Small intestine (tissue), 16 donors: ENCODE measurements at places on chromosomes 12 and 14.

DNA sequence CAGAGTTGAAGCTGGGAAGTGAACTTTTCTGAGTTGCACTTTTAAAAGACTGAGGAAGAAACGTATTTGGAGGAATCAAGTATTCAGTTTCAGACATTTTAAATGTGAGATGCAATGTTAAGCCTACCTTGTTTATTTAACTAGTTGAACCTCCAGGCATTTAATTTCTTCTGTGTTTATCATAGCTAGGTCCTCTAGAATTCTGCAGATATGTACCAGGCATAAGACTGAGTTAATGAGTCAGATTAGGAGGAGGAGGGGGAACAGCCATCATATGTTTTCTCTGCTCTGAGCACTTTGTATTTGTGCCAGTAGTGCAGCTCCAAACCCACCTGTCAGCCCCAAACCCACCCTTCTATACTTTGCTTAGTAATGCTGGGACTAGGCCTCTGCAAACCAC is 16.4 kb upstream of the SAMD4A start:
- DNase-seq, result no peak

GRCh38 chr12:12460935-12461922 is 101.4 kb downstream of the DUSP16 start:
- peak; percentile 56 for DNase-seq

GRCh38 chr14:61033855-61034254 is 52.8 kb downstream of the SLC38A6 start:
- DNase-seq, result no peak

GRCh38 chr12:3055704-3056467 is 21.3 kb upstream of the TSPAN9 start:
- no peak for DNase-seq

GRCh38 chr12:65918021-65918420 is 93.7 kb downstream of the HMGA2 start:
- DNase-seq, result no peak

DNA sequence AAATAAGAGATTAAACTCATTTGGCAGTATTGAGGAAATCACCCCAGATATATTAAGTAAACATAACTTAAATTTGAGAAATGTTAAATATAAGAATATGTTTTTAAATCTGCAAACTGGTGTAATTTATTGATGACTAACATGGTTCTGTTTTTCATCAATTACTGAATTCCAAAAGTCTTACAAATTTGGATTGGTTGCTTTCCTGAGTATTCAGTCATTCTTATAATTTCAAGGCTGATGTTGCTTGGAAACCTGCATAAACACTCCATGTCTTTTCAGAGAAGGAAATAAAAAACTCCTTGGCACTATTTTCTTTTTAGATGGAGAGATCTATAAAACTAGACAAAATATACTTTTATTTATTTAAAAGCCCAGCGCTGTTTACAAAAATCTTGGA is 71.7 kb downstream of the NOVA1 start:
- DNase-seq, result no peak

DNA sequence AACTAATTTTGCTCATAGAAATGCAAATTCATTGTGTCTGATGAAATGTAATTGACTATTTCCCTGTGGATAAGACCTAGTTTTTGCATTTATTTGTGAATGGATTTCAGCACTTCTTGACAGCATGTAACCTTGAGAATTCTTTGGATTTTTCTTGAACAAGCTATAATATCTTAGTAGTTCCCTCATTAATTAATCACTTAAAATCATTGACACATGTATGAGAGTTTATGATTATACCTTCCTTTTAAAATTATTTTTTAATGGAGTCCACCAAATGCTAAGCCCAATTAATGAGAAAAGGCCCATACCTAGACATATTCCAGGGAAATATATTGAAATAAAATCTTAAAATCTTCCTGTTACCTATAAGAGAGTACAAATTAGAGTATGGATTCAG is 16.8 kb downstream of the GLIPR1L2 start:
- DNase-seq, result no peak

GRCh38 chr12:28065374-28065773 is 92.8 kb upstream of the PTHLH start:
- no peak for DNase-seq

GRCh38 chr14:90632451-90632850 is 183.8 kb downstream of the TTC7B start:
- DNase-seq, result no peak

- no peak for DNase-seq
Measured at GRCh38 chr12:114313910-114314309, 92.0 kb downstream of the TBX5 start.

- DNase-seq, result no peak
Measured at GRCh38 chr14:42606839-42607238, 1000.2 kb downstream of the LRFN5 start.

GRCh38 chr14:75120541-75121291 is 6.1 kb downstream of the NEK9 start:
- DNase-seq, result no peak

DNA sequence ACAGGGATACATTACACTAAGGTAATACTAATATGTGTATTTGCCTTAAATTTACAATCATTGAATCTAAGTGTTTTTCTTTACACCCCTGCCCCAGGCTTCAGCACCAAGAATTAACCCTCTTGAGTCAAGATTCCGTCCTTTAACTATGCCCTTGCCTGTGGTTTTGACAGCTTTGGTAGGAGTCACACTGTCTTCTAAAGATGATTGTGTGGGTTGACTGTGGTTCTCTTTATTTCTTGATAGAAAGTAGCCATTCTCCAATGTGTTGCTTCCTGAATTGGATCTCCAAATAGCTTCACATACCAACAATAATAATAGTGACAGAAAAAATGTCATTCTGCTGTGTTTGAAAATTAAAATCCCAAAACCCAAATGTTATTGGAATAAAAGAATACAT is 3.6 kb downstream of the CLEC7A start:
- no peak for DNase-seq

- no peak for DNase-seq
Measured at GRCh38 chr14:50676814-50677516, 8.9 kb upstream of the SAV1 start.

GRCh38 chr14:102215071-102215470 is 75.4 kb downstream of the WDR20 start:
- DNase-seq, result peak; percentile 8

DNA sequence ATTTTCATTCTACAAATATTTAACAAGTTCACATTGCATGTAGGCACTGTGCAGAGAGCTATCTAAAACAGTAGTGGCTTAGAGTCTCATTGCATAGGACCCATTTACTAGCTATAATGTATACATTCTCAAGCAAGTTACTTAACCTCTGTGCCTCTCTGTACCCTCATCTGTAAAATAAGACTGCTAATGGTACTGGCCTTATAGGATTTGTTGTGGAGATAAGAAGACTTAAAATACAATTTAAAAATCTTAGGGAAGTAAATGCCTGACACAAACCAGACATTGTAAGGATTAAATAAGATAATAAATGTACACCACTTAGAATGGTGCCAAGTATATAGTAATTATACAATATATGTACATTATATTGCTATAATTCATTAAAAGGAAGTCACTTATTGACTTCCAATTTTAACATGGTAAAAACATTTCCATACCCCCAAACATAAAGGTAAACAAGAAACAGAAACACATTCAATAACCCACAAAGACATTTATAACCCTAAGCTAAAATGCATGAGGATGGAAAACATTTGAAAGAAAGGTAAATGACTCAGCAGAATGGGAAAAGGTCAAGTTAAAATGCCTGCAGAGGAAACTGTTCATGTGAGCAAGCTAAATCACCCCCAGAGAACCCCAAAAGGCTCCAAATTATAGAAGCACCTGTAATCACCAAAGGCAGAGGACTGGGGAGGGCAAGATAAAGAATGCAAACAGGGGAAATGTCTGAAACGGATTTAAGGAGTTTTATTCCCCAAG is 30.8 kb downstream of the RPS6KA5 start:
- no peak for DNase-seq

DNA sequence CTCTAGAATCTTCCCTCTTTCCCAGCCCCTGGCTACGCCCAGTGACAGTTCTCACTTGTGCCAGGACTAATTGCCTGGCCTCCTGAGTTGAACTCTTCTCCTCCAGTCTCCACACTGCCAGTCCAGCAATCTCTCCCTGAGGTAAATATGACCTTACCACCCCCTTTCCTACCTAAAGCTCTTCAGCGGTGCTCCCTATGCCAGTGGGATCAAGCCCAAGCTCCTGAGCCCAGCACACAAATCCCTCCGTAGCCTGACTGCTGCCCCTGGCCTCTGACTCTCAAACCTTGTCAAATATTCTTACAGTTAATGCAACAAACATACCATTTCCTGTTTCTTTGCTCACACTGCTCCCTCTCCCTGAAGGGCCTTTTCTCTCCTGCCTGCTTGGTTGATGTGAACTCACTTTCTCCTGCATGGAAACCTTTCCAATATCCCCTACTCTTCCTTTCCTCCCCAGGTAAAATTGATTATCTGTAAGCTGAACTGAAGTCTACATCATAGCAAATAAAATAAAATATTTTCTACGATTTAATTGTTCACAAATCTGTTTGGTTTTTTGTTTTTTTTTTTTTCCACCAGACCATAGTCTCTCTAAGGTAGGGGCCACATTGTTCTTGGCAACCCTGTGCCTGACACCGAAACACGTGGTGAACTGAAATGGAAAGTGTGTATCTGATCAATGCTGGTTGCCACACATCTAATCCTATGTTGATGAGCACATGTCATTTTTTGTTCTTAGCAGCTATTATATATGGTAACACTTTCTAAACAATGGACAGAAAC is 147.5 kb downstream of the SLC38A6 start:
- no peak for DNase-seq

- no peak for DNase-seq
Measured at GRCh38 chr12:58657190-58657589, 263.1 kb downstream of the LRIG3 start.

DNA sequence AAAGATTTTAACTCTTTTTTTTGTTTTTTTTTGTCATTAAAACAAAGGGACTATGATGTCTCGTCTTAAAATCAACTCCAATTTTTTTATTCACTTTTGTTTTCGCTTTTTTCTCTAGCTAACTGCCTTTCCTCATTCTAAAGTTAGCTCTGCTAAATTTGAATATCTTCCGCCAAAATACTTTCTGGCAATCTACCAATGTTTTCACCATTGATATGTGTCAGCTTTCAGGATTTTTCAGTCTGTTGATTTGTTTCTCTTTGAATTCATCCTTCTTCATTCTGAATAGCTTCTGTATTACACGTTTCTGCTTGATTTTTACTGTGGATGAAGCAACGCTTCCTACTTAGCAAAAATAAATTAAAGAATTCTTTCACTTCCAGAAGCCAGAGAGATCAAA is 38.7 kb upstream of the NOVA1 start:
- DNase-seq, result no peak

- DNase-seq, result peak; percentile 76
Measured at GRCh38 chr14:50860478-50861086, 11.3 kb upstream of the ABHD12B start.

DNA sequence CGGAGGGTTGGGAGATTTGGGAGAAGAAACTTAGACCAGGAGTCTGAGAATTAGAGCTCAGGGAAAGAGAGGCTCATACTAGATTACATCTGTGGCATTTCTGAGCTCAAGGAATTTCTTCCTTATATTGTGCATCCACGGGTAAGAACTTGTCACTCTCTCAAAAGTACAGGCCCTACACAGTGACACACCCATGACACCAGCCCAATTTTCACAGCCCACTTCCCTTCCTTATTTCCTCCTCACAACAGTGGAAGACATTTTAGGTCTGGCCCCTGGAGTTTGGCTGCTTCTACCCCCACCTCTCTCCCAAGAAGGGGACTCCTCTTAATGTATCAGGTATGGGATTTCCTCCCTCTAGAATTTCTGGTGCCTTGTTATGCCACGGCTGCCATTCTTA is 9.2 kb upstream of the ZNF385A start:
- DNase-seq, result no peak

DNA sequence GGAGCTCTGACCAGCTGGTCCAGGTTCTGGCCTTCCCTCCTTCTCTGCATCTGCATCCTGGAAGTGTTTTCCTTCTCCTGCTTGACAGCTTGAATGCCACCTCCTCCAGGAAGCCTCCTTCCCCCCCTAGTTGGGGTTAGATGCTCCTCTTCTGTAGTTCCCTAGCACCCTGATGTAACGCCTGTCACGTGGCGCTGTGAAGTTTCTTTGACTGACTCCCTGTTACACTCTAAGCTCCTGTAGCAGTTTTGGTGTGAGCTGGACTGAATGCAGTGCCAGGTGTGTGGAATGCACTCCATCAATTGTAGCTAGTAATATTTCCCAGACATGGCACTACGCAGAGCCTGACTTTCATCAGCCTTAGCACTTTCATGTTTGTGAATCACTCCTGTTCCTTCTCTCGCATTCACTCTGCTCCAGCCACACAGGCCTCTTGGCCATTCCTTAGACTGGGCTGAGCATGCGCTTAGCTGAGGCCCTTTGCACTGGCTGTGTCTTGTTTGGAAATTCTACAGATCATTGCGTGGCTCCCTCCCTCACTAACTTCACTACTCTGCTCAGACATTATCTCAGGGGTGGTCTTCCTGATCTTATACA is 2.1 kb upstream of the FAIM2 start:
- no peak for DNase-seq

GRCh38 chr14:89078021-89078795 is 253.8 kb downstream of the TTC8 start:
- no peak for DNase-seq

DNA sequence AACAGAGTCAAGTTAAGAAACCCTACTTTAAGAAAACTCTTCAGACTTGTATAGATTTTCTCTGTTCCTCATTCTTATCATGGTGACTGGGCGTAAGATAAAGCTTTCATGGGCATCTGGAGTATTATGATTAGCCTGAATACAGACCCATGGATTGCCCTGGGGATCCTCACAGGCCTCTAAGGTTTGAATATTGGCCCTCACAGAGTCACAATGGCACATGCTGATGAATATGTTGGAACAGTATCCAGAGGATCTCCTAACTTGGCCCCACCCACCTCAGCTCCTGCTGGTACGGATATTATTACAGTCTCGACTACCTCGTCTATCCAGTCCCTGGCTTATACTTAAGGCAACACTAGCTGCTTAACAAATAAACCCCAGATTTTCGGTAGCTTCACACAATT is 8.1 kb downstream of the OSBPL8 start:
- no peak for DNase-seq

- DNase-seq, result no peak
Measured at GRCh38 chr12:104667139-104667538, 210.4 kb downstream of the CHST11 start.

- DNase-seq, result peak; percentile 80
Measured at GRCh38 chr14:95290871-95291431, 28.8 kb downstream of the CLMN start.

DNA sequence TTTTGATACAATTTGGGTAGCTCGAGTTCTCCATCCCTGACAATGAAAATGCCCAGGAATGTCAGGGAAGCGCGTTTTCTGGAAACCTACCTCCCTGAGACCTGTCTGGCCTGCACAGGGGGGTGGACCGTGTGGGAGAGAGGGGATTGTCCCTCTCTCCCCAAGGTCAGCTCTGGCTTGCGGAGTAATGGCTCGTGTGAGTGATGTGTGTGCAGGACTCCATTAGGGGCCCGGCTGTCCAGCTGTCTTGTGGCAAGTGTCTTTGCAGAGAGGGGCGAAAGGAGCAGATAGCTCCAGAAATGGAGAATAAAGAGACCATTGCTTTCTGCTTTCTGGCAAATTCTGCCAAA is 215.3 kb downstream of the CHST11 start:
- no peak for DNase-seq
